ENCODE measurements at places on chromosomes 12 and 14.

DNA sequence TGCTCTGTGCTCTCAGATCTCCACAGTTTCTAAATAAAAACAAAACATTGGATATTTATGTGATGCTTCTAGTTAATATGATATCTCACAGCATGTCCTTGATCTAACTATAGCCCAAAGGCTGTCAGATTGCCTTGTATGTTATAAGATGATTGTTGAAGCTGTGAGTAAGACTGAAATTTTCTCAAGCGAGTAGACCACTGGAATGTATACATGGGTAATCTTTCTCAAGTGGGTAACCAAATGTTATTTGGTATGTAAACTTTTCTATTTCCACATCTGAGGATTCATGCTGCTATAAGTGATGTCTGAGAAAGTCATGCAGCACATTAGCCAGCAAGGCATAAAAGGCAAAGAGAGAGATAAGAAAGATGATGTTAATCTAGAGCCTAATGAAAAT, 886.7 kb downstream of the NRXN3 start:
- DNase-seq = no peak

DNA sequence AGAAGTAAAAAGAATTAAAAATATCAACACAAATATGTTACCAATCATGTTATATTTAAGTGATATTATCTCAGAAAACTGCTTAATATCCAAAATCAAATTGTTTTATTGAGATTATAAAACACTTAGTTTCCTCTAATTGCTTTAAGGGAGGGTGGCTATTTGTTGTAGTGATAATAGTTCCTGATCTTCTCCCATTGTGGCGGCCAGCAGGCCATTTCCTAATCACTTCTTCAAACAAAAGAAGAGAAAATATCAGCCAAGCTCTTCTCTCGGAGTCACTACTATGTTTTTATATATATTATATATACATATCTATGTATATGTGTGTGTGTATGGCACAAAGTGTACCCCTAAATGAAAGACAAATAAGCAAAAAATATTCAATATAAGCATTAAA, 31.5 kb downstream of the ERO1A start:
- no peak for DNase-seq

DNA sequence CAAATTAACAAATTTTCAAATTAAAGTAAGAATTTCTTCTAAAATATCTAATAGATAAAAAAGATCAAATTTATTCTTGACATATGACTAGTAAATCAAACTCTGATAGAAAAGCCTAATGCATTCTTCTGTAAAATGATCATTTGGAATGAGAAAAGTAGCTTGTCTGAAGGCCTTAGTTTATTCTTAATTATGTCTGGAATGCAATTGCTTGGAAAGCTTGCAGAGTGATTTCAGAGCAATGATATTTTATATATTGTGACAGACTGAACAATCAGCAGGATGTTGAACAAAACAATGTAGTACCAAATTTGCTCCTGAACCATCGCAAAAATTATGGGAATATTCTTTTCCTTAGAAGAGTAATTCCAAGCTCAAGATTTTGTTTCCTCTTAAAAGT, 789.6 kb upstream of the NOVA1 start:
- DNase-seq = no peak

DNA sequence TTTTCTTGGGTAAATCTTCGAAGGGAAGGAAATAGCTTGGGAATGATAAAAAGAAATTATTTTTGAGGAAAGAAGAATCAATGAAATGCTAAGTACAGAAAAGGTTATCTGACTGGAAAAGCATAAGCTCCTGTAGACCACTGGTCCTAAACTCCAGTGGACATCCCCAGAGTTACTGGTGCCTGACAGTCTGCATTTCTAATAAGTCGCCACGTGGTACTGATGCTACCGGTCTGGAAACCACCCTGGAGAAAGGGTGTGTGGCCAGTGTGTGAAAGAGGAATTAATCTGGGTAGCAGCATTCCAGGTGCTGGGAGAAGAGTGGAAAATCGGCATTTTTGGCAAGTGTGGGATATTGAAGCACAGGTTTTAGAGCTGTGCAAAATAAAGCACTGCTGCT, 73.3 kb downstream of the FBXW8 start:
- no peak for DNase-seq

DNA sequence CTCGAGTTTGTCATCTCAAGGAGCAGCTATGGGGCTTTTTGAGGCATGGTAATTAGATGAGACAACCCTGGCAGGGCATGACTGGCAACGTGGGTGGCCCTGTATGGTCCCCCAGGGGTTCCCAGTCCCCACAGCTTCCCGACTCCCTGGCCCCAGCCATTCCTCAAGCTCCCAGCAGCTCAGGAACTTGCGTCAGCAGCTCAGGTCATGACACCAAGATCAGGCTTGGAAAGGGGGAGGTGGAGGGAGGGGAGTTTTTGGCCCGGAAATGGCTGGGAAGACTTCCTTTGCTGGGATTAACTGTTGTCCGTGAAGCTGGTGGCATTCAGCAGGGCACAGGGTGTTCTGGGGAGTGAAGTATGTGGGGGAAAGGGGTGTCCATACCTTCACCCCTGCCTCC, 10.4 kb upstream of the NRIP2 start:
- DNase-seq = no peak

DNA sequence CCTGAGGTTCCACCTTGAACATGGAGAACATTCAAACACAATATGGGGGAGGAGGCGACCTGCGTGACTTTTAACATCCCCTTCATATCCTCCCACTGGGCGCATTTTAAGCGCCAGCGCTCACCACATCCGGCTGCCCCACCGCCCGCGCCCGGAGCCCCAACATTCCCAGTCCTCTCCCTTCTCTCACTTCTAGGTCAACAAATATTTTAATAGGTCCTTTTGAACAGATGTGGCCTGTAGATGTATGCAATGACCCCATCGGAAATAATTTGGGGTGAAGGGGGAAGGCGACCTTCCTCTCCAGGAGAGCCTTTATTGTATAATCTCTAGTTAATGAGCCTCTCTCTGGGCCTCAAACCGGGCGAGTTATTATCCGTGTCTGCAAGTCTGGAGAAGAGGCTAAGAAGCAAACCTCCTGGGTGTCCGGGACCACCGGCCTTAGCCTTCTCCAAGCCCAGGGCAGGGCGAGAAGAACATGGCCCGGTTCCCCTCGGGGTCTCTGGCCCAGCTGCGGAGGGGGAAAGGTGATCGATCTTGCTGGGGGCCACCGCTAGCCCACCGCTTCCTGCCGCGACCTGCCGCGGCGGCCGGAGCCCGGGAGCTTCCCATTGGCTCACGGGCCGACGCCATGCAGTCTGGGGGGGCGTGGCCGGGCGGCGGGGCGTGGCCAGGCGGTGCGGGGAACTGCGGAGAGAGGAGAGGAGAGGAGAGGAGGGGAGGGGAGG, 83.2 kb upstream of the HMGA2 start:
- no peak for DNase-seq

DNA sequence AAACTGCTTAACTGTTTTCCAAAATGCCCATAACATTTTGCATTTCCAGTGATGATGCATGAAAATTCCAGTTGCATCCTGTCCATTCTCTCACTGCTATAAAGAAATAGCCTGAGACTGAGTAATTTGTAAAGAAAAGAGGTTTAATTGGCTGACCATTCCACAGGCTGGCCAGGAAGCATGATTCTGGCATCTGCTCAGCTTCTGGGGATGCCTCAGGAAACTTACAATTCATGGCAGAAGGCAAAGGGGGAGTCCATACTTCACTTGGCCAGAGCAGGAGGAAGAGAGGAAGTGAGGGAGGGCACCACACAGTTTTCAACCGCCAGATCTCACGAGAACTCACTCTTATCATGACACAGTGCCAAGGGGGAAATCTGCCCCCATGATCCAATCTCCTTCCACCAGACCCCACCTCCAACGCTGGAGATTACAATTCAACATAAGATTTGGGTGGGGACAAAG, 18.2 kb upstream of the CLEC2D start:
- DNase-seq = no peak

GRCh38 chr12:65655074-65655493, 169.2 kb upstream of the HMGA2 start:
- DNase-seq = no peak

DNA sequence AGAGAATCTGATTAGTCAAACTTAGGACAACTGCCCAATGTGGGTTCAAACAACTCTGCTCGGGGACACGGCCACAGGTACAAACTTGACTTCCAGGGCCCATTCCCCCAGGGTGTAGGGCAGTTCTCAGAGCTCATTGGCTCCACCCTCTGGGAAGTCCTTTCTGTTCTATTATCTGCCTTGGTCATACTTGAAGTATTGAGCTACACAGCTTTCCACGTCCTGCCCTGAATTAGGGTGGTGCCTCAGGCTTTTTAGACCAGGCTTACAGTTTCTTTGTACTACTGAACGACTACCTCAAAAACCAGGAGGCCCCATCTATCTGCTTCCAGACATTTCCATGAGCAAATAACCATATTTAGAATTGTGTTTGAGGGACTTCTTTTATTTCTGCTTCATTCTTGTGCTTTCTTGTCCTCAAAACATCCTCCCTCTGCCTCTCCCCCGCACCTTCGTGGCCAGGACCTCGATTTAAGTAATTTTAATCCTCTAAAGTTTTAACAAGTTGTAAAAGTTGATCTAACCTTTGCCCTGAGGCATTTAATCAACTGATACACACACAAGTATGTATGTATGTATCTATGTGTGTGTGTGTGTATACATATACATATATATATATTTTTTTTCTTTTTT, 281.7 kb upstream of the AMIGO2 start:
- DNase-seq = peak; percentile 71

DNA sequence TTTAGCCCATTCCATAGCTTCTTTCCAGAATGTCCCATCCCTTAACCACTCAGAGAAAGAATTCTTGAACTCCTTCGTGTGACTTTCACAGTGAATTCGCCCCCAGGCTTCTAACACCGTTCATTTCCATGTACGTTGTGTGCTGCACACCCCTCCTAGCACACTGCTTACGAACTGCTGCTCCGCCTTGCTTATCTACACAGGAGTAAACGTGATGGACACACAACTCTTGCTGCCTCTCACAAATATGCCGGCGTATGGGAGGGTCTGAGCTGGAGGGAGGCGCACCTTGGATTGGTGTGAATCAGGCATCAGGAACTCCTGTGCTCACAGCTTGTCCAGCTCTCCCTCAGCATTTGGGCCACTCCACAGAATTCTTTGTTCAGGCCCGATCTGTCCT, 3.9 kb upstream of the ADGRD1 start:
- no peak for DNase-seq

- DNase-seq = no peak
Observed at GRCh38 chr12:62251609-62251958, 8.6 kb upstream of the USP15 start.

DNA sequence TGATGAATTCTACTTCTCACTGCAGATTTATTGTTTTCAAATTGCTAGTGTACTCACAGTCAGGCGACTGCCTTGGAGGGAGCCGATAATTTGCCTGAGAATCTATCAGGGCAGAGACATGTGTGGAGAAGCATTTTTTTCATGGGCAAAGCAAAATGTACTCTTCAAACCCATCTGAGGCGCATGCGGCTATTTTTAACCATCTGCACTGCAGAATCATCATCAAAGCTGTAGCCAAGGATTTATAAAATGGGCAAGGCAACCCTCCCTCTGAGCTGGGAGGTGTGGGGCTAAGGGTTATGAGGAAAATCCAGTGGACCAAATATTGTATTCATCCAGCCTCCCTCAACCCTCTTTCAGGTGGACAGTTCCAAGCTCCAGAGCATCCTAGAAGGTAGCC, 37.7 kb downstream of the BEST3 start:
- DNase-seq = no peak

GRCh38 chr12:5720381-5721005, 224.6 kb downstream of the ANO2 start:
- no peak for DNase-seq

DNA sequence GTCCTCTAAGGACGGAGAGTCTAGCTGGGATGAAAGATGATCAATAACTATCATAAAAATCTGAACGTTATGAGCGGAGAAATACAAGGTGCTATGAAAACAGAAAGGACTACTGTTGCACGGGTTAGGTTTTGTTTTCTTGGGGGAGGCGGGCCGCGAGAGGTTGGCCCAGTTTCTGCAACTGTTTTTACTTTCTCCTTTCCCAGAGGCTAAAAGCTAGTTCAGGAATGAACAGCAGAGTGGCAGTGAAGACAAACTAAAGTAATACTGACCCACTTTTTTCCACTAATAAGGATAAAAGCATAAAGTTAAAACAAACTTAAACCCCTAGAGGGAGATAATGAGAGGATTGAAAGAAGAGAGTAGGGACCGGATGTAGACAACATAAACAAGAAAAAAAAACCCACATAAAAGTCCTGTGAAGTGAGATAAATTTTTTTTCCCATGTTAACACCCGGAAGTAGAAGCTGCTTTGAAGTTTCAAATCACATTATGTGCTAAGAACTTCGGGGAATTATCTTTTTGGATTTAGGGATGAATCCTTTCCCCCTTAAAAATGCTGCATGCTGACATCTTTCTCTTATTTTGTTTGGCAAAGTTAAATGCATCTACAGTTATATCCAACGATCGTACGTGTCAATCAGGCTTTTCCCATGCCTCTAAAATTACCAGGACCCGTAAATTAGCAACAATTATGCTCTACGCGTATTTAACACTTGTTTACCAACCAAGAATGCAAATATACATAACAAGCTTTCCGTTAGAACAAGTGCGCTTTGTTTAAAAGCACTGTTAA, 1.0 kb upstream of the CDK17 start:
- DNase-seq = peak; percentile 68

- peak; percentile 77 for DNase-seq
Observed at GRCh38 chr12:53219956-53220693, 11.9 kb downstream of the RARG start.

DNA sequence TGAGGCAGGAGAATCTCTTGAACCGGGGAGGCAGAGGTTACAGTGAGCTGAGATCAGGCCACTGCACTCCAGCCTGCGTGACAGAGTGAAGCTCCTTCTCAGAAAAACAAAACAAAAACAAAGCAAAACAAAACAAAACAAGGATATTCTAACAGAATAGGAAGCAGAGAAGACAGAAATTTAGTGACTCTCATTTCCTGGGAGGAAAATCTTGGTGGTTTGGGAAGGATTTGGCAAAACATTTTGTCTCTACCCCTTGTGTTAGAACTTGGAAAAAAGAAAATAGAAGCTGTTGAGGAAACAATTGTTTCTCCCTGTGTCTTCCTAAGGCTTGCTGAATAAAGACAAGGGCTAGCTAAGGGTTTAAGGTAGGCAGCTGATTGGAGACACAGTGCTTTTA, 79.7 kb upstream of the PTPRR start:
- no peak for DNase-seq
